ENCODE measurements at places on chromosomes 11 and 22.

GRCh38 chr22:44567846-44568493 lies 69.9 kb upstream of the RTL6 start:
- peak; percentile 66 for DNase-seq

GRCh38 chr11:1852877-1853276 lies at the start of gene LSP1:
TSS of gene LSP1 (plus strand) at chr11:1853084. CDS start at chr11:1853145, 61 bp downstream.
- peak; percentile 87 for DNase-seq

DNA sequence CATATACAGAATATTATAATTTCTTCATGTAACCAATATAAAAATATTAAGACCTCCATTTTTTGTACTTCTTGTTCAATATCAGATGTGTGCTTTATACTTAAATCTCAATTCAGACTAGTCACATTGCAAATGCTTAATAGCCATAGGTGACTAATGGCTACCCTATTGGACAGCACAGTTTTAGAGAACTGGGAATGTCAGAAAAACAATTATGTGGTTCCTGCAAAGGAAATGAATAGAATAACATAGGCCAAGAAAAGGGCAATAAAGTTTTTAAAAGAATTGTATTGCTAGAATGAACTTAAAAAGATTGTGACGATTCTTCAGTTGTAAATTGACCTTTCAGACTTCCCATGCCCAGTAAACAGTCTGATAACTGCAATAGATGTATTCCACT lies 843.0 kb downstream of the METTL15 start:
- DNase-seq: no peak

- DNase-seq: peak; percentile 39
Observed at GRCh38 chr11:46247659-46248058, 29.8 kb upstream of the CREB3L1 start.

DNA sequence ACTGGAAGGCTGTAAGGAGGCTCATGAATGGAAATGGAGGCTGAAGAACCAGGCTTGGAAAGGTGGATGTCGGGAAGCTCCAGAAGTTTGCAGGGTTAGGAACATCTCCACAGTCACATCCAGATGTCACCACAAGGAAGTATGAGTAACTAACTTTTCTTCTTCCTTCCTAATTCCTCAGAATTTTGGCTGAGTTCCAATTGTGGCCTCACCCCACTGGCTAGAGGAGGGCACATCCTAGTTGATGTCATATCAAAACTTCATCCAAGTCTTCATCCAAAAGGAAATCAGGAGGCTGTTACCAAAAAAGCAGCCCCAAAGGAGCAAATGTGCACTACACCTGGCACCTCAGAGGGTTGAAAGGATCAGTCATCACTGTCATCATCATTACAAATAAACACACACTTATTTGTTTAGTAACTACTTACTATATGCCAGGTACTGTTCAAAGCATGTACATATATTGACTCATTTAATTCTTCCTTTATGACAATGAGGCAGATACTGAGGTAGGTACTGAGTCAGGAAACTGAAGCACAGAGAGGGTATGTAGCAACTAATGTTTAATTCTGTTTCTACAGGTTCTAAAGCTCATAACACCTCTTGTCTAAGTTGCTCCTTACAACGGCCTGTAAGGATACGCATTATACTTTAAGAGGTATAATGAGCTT lies 7.3 kb upstream of the PTPN5 start:
- DNase-seq: no peak

DNA sequence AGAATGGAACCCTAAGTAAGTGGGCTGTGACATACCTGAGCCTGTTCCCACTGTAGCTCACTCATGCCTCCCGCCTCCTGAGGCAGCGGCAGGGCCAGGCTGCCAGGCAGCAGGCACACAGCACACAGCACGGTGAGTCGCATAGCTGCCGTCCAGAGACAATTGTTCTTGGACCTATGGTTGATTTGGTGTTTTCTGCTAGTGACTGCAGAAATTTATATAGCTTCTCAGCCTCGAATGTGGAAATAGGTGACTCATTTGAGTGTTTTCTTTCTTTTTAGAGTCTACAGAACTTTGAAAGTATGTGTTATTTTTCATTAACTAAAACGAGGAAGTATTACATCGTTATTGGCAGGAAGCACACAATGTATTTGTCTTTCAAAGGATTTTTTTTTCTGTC lies at the start of gene MMP7:
Gene MMP7 (minus strand): TSS at position 190 of the 400 bp plus-strand sequence. CDS start 47 bp downstream, at position 143.
- no peak for DNase-seq

GRCh38 chr11:13098063-13098462 lies 88.9 kb downstream of the RASSF10 start:
- DNase-seq: no peak

DNA sequence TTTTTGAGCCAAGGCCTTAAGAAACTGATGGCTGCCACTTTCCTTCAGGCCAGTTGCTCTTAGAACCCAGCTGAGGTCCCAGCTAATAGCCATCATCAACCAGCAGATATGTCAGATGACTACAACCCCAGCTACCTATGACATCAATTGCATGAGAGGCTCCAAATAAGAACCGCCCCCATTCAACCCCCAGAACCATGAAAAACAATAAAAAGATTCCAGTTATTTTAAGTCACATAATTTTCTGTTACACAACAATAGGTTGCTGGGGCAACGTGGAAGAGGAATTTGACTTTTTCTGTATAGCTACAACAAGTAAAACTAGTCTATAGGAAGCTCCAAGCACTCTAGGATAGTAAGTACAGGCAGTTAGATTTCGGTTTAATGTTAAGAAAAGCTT lies 216.3 kb upstream of the MTNR1B start:
- no peak for DNase-seq

DNA sequence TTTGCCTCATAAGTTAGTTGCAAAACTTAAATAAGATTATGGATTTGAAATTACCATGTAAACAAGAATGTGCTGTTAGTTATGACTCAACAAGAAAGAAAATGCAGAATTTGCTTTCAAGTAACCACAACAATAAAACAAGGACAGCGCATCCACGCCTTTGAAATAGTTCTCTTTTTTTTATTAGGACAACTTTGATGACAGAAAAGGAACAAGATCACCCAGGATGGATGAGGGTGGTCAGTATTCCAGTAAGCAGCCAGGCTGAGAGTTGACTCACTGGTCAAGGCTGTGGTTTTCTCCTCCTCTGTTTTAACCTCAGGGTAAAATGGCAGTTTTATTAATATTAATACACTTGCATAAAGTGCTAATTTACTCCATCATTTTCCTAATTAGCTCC lies 544.4 kb downstream of the OPCML start:
- DNase-seq: no peak

DNA sequence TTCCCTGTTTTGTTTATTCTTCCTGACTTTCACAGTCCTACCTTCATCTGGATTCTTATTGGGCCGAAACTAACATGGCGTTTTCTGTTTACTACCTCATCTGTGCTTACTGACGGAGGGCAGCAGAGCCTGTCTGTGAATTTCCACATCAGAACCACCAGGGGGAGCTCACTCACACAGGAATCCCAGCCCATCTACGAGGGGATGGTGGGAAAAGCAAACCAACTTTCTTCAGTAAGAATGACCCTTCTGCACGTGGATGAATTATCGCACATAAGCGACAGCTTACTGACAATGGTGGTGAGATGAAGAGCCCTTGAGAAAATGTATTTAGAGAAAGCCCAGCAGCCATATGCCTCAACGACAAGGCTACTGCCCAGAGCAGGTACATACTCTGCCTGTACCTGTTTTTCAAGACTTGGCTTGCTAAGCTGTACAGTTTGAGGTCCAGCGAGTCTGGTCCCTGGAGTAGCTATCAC lies 42.5 kb downstream of the LARGE2 start:
- DNase-seq: peak; percentile 49

DNA sequence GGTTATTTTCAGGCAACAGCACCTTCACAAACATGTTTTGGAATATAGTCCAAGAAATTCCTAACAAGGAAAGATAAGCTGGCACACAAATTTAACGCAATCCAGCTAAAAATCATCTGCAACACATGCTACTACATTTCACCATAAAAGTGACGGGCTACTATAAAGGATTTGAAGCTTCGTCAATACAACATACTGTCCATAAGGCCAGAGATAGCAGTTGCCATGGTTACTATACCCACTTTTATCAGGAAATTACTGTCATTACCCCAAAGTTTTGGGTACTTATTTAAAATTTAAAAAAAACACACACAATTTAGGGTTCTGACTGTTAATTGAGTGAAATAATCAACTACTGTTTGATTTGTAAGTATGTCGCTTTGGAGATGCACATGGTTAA lies 6.9 kb downstream of the PHF21A start:
- DNase-seq: no peak

DNA sequence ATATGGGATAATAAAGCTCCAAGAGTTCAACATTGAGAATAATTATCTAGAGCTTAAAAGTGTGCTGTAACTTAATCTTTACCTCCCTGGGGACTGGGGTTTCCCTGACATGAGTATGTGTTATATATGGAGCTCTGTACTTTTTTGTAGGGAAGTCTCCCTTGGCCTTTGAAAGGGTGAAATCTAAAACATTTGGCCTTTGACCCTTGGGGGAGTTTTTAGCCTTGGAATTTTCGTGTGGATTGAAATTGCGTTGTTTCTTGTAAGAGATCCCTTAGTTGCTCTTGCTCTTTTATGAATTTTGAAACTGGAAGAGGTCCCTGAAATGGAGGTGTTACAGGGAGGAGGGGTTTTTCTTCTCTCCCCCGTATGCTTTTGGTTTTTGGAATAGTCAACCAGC lies 450.0 kb downstream of the NELL1 start:
- DNase-seq: no peak

DNA sequence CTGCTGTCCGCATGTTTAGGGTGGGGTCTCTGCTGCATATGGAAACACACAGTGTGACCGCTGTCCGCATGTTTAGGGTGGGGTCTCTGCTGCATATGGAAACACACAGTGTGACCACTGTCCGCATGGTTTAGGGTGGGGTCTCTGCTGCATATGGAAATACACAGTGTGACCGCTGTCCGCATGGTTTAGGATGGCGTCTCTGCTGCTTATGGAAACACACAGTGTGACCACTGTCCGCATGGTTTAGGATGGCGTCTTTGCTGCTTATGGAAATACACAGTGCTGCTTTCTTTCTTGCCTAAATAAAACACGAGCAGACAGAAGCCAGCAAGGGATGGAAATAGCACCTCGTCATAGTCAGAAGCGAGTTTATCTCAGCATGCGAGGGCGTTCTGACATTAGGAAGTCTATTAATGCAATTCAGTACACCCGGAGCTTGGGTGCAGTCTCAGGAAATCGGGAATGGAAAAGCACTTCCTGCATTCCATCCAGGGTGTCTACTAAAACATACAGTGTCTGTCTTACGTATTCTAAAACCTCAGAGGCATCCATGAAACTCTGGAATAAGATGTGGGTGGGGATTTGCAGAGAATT lies 32.6 kb upstream of the TOLLIP start:
- no peak for DNase-seq

- DNase-seq: no peak
Observed at GRCh38 chr11:79170321-79170720, 270.5 kb downstream of the TENM4 start.

DNA sequence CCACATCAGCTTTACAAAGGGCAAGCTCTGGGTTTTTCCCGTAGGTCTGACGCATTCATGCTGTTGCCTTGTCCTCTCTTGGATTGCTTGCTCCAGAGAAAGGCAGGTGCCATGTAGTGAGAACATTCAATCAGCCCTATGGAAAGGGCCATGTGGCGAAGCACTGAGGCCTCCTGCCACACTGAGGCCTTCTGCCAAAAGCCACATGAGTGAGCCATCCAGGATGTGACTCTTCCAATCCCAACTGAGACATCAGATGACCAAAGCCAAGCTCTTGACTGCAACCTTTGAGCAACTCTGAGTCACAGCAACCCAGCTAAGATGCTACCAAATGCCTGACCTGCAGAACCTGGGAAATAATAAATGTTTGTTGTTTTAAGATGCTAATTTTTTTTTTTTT lies 9.0 kb upstream of the PANX3 start:
- DNase-seq: no peak

GRCh38 chr11:39361557-39361956 lies 2097.9 kb downstream of the LRRC4C start:
- DNase-seq: no peak

- no peak for DNase-seq
Observed at GRCh38 chr11:23674866-23675265, 814.6 kb upstream of the CCDC179 start.

DNA sequence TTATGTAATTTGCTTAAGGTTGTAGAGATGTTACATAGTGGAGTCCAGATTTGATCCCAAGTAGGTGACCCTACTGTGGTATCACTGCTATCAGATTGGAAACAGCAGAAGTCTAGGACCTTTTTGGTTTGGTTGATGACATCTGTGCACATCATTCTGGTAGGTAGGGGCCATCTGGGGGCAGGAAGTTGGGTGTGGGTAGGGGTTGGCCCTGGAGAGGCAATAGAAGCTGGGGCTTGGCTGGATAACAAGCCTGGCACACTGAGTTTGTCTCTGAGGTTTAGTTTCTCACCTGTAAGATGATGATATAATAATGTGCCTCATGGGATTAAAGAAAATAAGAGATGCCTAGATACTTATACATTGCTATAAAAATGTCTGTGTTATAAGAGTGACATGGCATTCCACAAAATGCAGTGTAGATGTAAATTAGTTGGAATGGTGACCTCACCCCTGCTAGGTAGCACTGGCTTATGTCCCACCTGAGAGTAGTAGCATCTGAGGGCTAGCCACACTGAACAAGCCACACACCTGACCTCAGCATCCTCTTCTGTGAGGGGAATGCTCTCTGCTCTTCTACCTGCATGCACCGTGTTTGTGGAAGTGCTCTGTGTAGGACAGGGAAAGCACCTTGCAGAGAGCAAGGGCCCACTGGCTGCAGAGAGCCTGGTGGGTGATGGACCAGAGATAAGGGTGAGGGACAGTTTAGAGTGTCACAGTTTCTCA lies 36.9 kb downstream of the PTPRJ start:
- peak; percentile 65 for DNase-seq

DNA sequence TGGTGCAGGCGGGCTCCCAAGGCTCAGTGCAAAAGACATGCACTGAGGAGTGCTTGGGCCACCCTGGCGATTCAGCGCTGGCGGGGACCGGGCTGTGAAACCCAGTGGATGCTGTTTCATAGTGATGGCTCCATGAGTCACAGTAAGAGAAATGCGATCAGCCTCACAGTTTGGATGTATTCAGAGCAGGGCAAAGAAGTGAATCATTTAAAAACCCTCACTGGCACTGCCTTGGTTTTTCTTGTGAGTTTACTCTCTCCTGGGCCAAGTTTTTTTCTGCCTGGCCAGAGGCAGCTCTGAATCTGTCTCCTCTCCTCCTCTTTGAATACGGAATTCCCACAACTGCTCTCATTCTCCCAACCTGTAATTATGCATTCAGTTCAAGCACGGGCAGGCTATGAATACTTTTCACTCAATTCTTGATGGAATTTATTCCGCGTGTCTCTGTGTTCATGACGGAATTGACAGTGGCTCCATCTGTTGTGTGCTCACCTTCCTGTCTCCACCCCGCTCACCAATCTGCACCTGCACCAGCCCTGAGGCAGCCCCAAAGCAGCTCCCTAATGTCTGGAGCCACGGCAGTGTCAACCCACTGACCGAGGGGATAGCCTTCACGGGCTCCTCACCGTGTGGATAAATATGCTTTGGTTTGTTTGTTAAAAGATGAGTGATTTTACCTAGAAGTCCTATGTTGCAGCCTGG lies 14.9 kb downstream of the ADAMTS8 start:
- peak; percentile 44 for DNase-seq

GRCh38 chr11:131884461-131885073 lies 514.2 kb downstream of the NTM start:
- DNase-seq: no peak
